ENCODE measurements at places on chromosomes 1 and 21.

- DNase-seq = no peak
Measured at GRCh38 chr1:203625628-203626019, 1.0 kb upstream of the ATP2B4 start.

DNA sequence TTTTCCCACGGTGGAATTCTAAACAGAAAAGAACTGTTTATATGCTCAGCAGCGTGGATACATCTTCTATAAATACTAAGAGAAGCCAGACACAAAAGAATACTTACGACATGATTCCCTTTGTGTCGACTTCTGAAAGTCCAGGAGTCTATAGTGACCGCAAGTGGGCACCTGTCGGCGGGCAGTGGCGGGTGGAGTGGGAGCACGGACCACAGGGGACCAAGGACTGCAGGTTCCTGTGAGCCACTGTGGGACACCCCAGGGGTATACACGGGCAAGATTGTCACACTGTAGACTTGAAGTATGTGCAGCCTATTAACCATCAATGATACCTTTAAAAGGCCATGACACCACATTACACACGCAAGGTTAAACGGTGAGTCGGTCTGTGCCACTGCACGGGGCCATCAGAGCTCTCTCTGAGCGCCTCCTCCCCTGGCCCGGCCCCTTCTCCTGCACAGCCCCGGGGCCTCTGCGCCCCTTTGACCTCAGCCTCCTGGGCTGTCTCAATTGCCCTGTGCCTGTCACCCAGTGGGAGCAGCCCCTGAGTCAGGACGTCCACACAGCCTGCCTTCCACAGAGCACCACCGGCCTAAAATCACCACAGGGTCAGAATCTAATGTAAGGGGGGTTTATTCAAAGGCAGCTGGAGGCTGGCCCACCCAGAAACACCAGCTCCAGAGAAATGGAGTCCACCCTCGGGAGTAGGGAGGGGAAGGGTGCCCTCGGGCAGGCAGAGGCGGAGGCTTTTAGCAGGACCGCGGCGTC, 90.0 kb upstream of the COL6A1 start:
- no peak for DNase-seq

- DNase-seq = no peak
Measured at GRCh38 chr1:38018864-38019343, 6.4 kb downstream of the UTP11 start.

DNA sequence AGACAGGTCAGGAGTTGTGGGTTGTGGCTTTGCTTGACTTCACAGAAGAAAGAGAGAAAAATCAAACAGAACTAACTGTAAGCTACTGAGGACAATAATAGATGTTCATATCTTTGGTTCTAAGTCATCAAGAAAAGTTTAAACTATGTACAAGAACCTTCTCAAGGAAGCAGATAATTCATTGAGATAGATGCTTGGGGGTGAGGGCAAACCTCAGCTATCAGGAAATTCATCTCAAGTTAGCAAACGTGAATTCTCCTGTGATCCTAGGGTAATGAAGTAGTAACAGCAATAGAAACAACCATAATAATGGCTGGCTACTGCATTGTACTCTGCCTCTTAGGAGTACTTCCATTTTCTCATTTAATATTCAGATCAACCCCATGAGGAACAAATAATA, 506.2 kb downstream of the PLPP3 start:
- no peak for DNase-seq

DNA sequence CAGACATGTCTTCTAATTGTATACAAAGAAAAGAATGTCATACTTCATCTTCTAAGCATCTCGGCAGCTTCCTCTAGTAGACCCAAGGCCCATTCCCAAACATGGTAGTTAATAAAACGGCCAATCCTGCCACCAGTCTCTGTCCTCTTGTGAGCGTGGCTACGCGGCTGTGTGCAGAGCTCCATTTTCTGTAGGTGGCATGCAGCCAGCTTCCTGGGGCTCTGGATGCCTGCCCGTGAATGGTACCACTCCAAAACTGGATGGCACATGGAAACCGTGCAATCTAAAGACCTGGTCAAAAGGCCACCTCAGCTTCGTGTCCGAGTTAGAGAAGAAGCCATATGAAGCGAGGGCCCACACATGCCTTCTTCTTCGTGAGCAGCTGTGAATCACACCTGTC, 110.7 kb downstream of the SIPA1L2 start:
- DNase-seq = no peak

GRCh38 chr1:165632491-165632890, 1.5 kb downstream of the MGST3 start:
- no peak for DNase-seq
